ENCODE measurements at places on chromosomes 1 and 21.

DNA sequence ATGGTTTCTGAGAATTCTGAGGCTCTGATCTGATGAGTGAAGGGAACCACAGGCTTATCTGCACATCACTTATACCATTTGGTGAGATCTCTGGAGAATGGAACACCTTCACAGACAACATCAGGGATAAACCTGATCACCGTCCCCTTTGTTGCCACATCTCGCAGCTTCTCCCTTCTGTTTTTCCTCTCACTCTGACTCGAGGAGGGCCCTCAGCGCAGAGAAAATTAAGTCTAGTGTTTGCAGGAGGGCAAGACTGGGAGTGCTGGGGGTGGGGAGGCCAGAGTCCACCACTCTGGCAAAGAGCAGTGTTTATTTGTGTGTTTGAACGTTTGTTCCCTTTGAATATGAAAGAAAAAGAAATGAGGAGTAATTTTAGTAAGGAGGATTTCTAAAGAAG, 29.0 kb upstream of the BATF3 start:
- DNase-seq = no peak

- no peak for DNase-seq
Measured at GRCh38 chr1:112687361-112687760, 12.9 kb downstream of the MOV10 start.

- no peak for DNase-seq
Measured at GRCh38 chr1:111234866-111235265, 7.4 kb downstream of the CHI3L2 start.

DNA sequence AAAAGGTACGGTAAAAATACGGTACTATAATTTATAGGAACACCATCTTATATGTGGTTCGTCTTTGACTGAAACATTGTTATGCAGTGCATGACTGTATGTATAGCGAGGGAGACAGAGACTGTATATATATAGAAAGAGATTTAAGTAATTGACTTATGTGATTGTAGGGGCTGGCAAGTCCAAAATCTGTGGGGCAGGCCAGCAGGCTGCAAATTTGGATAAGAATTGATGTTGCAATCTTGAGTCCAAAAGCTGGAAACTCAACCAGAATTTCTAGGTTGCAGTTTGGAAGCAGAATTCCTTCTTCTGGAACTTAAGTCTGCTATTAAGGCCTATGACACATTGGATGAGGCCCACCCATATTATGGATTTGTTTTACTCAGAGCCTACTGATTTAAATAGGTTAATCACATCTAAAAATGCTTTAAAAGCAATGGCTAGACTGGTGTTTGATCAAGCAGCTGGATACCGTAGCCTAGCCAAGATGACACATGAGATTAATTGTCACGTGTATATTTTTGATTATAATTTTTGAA, 42.0 kb downstream of the LAMC1 start:
- no peak for DNase-seq

GRCh38 chr1:170146720-170147263, 1.0 kb downstream of the NTMT2 start:
- DNase-seq = no peak

DNA sequence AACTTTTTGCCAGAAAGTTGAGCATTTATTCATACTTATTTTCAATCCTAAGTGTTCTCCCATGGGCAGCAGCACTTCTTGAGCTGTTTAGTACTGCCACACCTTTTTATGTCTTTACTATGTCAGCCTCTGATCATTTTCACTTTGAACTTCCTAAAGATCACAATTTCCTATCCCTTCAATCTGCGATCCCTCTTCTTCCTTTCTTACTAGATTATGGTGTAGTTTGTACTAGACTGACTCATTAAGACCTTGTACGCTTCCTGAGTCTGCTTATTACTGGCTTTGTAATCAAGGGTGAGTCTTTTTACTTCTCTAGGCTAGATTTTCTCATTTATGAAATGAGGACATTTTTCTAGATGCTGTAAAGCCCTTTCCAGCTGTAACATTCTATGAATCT, 55.1 kb downstream of the LRIG2 start:
- DNase-seq = no peak

GRCh38 chr1:184824691-184825323, 70.1 kb upstream of the EDEM3 start:
- DNase-seq = no peak

DNA sequence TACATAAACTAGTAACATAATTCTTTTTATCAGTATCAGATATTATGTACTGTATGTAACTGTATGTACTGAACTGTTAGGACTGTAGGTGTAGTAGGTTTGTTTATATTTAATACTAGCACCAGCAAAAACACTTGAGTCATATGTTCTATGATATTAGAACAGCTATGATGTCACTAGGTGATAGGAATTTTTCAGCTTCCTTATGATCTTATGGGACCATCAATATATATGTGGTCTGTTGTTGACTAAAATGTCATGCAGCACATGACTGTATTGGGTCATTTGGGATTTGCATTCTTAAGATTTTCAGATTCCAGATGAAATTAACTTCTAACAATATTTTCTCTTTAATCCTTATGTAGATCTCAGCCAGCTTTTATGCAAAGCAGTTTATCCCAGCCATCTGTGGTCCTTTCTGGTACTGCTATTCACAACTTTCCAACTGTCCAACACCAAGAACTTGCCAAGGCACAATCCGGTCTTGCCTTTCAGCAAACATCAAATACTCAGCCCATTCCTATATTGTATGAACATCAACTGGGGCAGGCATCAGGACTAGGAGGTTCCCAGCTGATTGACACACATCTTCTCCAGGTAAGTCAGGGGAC, 38.3 kb upstream of the MYOCOS start:
- no peak for DNase-seq

GRCh38 chr1:226510453-226510852, 38.1 kb upstream of the STUM start:
- no peak for DNase-seq

- DNase-seq = no peak
Measured at GRCh38 chr1:94286864-94287437, 49.6 kb upstream of the ARHGAP29 start.

DNA sequence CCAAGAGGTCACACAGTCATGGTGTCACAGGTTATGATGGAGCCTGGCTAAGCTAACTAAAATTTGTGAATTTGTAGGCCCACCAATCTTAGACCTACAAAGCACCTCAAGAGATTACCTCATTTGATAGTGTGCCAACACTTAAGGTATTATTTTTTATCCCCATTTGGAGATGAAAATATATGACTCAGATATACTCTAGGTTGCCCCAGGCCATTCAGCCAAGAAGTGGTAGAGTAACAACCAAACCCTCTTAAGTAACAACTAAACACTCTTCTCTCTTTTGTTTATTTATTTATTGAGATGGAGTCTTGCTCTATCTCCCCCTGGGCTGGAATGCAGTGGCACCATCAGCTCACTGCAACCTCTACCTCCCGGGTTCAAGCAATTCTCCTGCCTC, 14.3 kb downstream of the NPL start:
- DNase-seq = no peak

- no peak for DNase-seq
Measured at GRCh38 chr1:26372039-26372438, 511 bp downstream of the ZNF683 start.

DNA sequence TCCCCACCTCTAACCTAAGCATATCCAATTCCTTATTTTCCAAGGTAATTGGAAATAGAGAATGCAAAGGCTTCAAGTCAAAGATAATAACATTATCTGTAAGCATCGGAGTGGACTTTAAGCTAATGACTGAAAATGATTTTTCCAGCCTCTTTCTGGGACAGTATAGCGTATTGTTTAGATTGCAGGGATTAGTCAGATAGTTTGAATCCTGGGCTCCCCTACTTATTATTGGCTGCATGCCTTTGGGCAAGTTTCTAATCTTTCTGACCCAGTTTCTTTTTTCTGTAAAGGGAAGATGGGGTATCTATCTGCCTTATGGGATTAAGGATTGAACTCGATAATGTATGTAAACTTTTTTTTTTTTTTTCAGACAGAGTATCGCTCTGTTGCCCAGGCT, 1.5 kb upstream of the CDC20 start:
- no peak for DNase-seq

DNA sequence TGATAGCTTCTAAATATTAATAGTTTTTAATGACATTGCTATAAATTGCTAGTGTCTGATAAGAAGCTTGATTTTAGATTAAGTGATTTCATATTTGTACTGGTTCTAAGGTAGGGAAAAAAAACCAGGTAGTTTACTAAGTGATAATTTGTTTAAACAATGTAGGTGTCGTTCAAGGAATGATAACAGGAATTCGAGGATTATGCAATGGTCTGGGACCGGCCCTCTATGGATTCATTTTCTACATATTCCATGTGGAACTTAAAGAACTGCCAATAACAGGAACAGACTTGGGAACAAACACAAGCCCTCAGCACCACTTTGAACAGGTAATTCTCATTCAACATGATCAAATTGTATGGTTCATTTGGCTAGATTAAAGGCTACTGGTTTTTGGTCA, 52.4 kb downstream of the SASS6 start:
- DNase-seq = no peak

- DNase-seq = no peak
Measured at GRCh38 chr1:162976628-162977027, 92.5 kb upstream of the RGS4 start.

- no peak for DNase-seq
Measured at GRCh38 chr21:21163904-21164303, 165.7 kb downstream of the NCAM2 start.

DNA sequence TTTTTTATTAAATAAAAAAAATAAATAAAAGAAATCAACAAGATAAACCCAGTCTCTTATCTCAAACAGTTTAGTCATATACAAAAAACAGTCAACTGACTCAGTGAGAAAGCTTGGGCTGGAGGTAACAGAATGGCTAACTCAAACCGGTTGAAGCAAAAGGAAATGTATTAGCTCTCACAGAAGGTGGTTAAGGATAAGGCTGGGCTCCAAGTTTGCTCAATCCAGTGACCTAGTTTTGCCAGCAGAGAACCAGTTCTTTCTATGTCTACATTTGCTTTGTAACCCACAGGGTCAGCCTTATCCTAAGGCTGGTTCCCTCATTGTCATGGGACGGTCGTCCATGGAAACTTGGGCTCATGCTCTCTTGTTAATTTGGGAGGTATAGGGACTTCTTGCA, 144.5 kb upstream of the L1TD1 start:
- no peak for DNase-seq

- DNase-seq = no peak
Measured at GRCh38 chr1:154777781-154778180, 92.3 kb downstream of the KCNN3 start.

- no peak for DNase-seq
Measured at GRCh38 chr1:20733360-20733975, 965 bp upstream of the SH2D5 start.

DNA sequence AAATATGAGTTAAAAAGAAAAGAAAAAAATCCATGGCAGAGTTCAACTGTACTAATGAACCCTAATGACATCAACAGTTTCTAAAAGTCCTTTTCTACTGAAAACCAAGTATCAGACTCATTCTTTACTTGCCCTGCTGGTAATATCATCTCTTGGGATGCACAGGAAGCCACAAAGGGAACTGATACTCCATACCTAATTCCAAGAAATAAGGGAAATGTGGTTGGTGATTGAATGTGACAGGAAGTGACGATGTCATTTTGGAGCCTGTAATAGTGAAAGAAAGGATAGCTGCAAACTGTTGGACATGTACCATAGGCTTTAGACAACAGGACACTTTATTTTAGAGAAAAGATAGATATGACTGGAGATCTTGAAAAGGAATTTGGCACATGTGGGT, 98.7 kb upstream of the VAV3 start:
- DNase-seq = no peak

DNA sequence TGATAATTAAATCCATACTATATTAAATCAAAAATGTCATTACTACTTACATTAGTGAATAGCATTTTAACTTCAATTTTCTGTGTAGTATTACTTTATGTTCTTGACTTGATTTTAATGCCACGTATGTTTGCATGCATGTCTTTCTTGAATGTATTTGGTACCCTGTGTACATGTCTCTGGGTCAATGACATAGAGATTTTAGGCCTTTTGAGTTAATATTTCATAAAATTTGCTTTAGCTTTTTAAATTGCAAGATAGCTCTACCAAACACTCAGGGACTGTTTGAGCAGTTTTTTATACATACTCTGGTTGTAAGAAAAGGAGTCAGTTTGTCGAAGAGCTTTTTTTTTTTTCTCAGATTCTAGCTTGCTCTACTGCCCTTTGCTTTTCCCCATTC, 1.5 kb downstream of the MLLT11 start:
- no peak for DNase-seq

- DNase-seq = no peak
Measured at GRCh38 chr21:21690068-21690665, 692.0 kb downstream of the NCAM2 start.

GRCh38 chr1:234114648-234115307, 210.3 kb downstream of the SLC35F3 start:
- DNase-seq = no peak

GRCh38 chr1:29211086-29212030, 19.4 kb downstream of the MECR start:
- no peak for DNase-seq

- DNase-seq = no peak
Measured at GRCh38 chr1:243727503-243728203, 122.4 kb downstream of the AKT3 start.

DNA sequence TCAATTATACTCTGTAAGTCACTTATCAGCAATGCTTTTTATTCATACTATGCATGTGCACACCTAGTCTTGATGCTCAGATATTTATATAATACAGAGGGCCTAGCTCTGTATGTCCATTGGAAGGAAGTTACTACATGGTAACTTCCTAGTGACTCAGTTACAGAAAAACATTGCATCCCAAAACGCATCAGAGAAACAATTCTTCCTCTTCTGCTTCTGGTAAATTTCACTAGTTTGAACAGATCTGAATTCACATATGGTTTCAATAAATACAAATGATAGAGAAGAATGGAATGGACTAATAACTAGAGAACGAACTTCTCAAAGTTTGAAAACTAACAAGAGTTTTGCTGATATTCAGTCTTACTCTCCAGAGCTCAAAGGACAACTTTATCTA, 811.3 kb upstream of the ADGRL2 start:
- DNase-seq = no peak

GRCh38 chr1:156664767-156665411, 12.3 kb downstream of the NES start:
- no peak for DNase-seq

- no peak for DNase-seq
Measured at GRCh38 chr1:110688514-110688913, 13.8 kb upstream of the KCNA3 start.
